ENCODE measurements at places on chromosomes 16 and 17.

GRCh38 chr17:40297511-40297910 lies 9.8 kb downstream of the CDC6 start:
- DNase-seq: no peak

- DNase-seq: no peak
Observed at GRCh38 chr16:84069540-84069939, 26.9 kb upstream of the SLC38A8 start.

GRCh38 chr17:42247734-42248133 lies 28.5 kb downstream of the STAT5B start:
- no peak for DNase-seq

DNA sequence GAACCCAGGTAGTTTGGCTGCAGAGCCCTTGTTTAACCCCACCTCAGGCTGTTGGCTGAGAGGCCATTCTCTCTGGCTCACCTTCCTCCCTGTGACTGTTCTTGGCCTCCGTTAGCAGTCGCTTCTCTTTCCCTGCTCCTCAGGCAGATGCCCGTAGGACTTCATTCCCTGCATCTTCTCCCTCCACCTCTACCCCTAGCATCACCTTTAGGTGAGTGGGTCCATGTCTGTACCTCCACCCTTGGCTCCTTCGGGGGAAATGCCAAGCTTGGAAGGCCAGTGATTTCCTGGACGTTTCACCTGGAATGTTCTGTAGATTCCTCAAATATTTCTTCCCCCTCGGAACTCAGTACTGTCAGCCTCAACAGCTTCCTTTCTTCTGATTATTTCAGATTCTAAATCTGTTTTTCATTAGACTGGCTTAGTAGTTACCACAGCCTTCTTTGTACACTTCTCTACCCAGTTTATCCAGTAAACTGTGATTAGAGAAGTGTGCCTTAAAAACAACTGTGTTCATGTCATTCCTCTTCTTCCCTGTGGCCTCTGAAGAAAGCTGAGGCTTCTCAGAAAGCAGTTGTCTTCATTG lies 227.9 kb downstream of the MSI2 start:
- DNase-seq: peak; percentile 66

DNA sequence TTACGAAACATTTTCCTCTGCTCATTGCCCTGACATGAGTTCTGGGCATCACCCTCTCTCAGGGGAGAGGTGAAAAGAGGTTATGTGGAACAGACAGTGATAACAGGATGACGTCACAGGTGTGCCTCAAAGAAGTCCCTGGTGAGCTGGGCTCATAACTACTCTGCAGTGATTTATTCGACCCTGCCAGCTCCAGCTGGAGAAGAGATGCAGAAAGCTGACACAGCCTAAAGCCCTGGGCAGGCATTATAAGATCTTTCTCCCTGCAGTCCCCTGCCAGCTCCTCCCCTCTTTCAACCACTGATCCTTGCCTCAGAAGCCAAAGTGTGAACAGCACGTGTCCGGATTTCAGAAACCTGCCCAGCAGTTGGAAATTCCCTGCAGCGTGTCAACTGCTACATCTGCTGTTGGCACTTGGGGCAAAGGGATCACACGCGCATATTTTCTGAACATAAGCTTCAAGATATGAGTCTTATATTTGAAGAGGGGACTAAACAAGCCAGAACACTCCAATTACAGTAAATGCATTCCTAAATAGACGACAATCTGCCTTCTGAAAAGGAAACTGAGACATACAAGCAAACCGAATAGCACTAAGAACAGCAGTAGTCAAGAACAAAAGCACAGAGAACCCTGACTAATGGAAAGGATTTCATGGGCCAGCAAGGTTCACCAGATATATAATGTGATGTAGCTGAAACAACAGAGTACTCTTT lies 80.5 kb downstream of the SMG6 start:
- DNase-seq: peak; percentile 55

DNA sequence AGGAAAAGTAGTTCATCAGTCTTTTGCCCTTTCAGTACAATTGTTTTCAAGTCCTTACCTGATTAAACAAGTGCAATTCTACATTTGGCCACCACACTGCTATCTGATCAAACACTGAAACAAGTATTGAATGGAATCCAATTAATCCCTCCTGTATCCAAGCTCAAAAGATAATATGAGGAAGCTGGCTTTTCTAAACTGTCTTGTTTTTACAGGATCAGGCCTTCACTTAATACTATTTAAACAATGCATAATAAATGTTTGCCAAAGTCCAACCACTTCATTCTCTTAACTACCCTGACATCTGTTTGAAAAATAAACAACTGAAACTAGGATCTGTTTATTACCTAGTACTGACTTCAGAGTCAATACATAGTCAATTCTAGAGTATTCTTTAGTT lies 131.6 kb downstream of the MRTFB start:
- no peak for DNase-seq

- no peak for DNase-seq
Observed at GRCh38 chr16:85195271-85195647, 83.0 kb upstream of the CIBAR2 start.

DNA sequence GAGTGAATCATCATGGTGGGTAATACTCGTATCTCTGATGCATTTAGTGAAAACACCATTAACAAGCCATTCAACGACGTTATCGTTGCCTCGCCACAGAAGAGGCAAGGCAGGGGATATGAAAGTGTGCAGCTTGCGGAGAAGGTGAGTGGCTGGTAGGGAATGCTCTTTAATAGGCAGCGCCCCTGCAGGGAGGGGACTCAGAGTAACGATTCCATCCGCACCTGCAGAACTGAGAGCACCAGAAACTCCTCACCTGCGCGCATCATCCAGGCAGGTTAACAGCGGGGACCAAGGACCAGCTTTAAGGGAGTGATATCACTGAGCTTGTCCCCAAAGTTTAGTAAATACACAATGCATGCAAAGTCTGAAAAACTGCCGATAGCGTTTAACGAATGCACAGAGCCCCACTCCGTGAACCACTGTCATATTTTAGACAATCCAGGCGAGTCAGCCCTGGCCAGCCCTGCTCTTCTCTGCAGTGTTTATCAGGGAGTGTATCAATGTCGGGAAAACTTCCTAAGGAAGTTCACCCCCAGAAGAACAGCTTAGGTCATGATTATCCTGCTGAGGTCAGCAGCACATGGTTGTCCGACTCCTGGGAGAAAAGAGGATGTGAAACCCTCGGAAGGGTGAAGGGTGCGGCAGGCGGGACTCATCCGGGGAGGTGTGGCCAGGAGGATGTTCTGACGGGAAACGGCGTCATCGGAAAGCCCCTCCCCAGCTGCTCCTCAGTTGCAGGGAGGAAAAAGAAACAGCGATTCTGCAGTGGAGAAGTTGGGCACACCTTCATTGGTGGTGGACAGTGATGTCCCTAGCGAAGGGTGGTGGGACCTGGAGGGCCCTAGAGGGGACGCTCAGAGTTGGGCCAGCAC lies 68.5 kb upstream of the DNAH17 start:
- peak; percentile 55 for DNase-seq

GRCh38 chr16:10547708-10548107 lies 32.7 kb downstream of the EMP2 start:
- DNase-seq: no peak

GRCh38 chr16:72142476-72142875 lies 29.5 kb downstream of the PMFBP1 start:
- no peak for DNase-seq

- DNase-seq: no peak
Observed at GRCh38 chr16:77396461-77396860, 38.4 kb downstream of the ADAMTS18 start.

DNA sequence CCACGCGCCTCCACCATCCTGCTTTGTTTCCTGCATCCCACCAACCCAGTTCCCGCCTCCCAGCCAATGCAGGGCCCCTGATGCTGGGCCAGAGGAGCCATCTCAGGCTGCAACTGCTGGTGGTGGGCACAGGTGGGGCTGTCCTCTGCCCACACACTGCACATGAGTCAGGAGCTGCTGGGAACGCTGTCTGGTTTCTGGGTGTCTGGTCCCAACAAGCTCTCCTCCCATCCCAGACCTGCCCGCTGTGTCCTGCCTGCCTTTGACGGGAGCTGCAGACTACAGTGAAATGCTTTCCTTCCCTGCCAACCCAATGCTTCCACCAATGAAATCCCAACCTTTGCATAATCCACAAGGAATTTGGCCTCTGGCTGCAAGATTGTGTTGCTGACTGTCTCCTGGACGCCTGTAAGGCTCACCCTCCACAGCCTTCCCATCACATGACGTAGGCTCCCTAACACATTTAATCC lies 98.9 kb downstream of the N4BP1 start:
- peak; percentile 86 for DNase-seq

GRCh38 chr16:71537643-71538042 lies 11.4 kb downstream of the CHST4 start:
- peak; percentile 65 for DNase-seq

GRCh38 chr16:59252317-59252716 lies 518.2 kb upstream of the GOT2 start:
- no peak for DNase-seq

GRCh38 chr17:1558401-1558800 lies 4.2 kb downstream of the PITPNA start:
- DNase-seq: no peak

GRCh38 chr17:55726440-55726839 lies 3.8 kb upstream of the TMEM100 start:
- DNase-seq: peak; percentile 84

- DNase-seq: no peak
Observed at GRCh38 chr16:11370084-11370931, 25.0 kb downstream of the RMI2 start.

GRCh38 chr17:66165537-66166123 lies 26.3 kb downstream of the CEP112 start:
- peak; percentile 64 for DNase-seq

DNA sequence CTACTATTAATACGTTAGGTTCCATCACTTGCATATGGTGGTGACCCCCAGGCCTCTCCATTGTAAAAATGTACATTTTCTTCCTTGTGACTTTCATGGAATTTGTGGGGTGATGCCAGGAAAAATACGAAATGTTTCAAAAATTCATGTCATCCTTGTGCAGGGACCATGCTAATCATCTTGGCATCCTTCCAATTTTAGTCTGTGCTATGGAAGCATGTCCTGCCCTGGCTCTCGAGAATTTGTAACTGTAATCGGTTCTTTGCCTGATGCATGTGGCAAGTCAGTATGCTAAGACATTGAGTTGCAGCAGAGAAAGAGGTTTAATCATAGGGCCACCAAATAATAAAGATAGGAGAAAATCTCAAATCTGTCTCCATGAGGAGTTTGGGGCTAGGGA lies 14.3 kb upstream of the GINS3 start:
- DNase-seq: peak; percentile 13

- no peak for DNase-seq
Observed at GRCh38 chr17:22266231-22266630, 573.9 kb downstream of the KCNJ18 start.

DNA sequence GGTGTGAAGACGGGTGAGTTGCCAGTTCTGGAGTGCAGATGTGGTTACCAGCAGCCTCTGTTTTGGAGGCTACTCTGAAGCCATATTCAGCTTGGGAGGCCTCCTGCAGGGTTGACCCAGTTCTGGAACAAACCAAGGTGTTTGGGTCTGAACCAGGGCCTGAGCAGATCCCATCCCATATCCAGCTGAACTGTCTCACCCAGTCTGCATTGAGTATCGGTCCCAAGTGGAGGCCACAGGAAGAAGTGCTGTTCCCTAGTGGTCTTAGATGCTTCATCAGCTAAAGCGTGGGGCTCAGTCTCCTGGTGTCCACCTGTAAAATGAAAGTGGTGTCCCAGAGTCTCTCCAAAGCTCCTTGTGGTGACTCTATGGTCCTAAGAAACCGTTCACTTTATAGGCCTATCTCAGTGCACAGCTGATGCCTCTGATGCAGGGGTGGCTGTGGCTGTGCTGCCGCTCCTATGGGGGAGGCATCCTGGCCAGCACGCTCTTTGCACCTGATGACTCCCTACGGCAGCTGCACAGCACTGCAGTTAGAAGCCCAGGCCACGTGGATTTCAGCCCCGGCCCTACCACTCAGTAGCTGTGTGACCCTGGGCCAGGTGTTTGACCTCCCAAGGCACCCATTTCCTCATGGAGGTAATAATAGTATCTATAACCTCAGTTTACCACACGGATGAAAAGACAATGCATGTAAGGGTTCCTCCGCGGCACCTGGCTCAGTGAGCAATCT lies 21.0 kb downstream of the CBX4 start:
- no peak for DNase-seq

- DNase-seq: no peak
Observed at GRCh38 chr17:78797691-78798585, 15.9 kb upstream of the CYTH1 start.

DNA sequence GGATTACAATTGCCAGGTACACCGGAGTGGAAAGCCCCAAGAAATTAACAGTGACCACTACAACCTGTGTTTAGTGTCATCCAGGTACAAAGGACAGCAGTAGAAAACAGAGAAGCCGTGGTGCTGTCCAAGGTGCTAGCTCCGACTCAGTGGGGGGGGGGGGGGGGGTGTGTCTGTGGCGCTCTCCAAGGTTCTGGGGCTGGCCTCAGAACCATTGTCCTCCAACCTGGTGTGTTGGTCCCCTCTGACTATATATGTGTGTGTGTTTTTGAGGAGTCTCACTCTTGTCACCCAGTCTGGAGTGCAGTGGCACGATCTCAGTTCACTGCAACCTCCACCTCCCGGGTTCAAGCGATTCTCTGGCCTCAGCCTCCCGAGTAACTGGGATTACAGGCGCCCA lies 5.8 kb upstream of the ZNF23 start:
- peak; percentile 63 for DNase-seq

GRCh38 chr17:17151962-17152361 lies 54.2 kb downstream of the PLD6 start:
- DNase-seq: peak; percentile 95

GRCh38 chr17:2023692-2024571 lies 1.2 kb downstream of the RTN4RL1 start:
- DNase-seq: peak; percentile 58

- no peak for DNase-seq
Observed at GRCh38 chr16:75931970-75932369, 205.7 kb upstream of the CPHXL start.

- DNase-seq: no peak
Observed at GRCh38 chr16:20372701-20373100, 20.2 kb upstream of the UMOD start.

DNA sequence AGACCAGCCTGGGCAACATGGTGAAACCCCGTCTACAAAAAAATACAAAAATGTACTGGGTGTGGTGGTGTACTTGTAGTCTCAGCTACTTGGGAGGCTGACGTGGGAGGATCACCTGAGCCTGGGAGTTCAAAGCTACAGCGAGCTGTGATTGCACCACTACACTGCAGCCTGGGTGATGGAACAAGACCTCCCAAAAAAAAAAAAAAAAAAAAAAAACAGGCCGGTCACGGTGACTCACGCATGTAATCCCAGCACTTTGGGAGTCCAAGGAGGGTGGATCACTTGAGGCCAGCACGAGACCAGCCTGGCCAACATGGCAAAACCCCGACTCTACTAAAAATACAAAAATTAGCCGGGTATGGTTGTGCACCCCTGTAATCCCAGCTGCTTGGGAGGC lies 12.7 kb upstream of the APPBP2 start:
- no peak for DNase-seq

Data from AG20443 (cell line).